IPS DF 19.7 (cell line): ENCODE measurements at places on chromosomes 13 and 19.
A peak's percentile ranks its signal among the peaks of the same experiment; 100 is the strongest.

- DNase-seq = no peak
These were observed 164.6 kb downstream of the FGF14 start for GRCh38 chr13:102237230-102237629.

DNA sequence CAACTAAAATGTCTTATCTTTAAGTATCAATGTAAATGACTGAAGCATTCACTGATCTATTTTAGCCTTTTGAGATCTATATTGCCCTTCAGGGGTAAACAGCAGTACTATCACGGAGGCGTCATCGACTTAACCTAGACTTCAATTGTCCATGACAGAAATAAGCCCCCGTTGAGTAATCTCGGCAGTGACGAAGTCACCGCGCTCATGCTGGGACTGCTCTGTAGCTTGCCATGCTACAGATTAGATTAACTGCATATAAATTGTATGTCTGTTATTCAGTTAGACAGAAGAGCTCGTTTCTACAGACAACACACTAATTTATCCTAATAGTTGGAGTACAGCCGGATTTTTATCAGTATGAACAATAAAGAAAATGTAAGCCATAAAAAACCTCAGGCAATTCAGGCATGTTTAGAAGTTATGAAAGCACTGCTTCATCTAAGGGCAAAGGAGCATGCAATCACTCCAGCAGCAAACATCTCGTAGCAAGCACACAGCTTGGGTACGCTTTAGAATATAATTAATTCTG lies 56.6 kb downstream of the TUBGCP3 start:
- no peak for DNase-seq

DNA sequence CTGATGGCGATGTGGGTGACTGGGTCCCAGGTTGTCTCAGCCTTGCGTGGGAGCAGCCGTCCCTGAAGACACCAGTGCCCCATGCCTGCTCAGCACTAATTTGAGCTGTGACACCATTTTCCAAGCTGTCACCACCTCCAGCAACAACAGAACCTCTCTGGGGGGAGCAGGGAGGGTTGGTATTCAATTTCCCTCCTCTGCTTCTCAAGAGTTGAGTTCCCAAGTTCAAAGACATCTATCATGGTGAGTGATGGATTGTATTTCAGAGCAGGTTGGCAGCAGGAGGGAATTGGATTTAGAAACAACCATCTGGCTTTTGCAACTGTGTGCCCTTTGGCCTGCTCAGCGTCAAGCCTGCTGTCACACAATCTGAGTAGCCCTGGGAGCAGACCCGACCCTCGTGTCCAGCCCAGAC lies 46.9 kb upstream of the UQCRFS1 start:
- no peak for DNase-seq

GRCh38 chr13:31742097-31742734 lies 2.9 kb downstream of the RXFP2 start:
- peak; percentile 9 for DNase-seq

GRCh38 chr13:74966814-74967424 lies 515.0 kb downstream of the TBC1D4 start:
- DNase-seq = no peak

GRCh38 chr13:39930544-39931444 lies 275.3 kb downstream of the COG6 start:
- DNase-seq = no peak

- DNase-seq = no peak
These were observed 332.0 kb downstream of the IRS2 start for GRCh38 chr13:109454167-109454917.

DNA sequence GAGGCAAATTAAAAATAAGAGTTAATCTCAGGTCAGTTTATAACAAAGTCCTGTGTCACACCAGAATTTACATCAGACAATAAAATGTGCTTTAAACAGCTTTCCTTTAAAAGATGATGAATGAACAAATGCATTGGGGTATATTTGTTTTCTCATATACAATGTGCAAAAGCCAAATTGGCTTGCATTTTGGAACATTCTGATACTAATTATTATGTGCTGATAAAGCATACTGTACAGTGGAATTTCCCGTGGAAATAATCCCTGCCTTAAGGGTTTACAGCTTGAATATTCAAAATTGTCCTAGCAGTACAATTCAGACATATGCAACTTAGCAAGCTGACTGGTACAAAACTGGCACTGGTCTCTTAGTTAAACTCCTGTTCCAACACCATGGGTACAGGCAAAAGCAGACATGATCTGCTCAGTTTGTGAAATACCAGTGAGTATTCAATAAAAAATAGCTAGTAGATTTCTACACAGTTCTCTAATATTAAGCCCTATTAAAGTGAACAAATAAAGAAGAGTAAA lies 373.4 kb downstream of the SLITRK1 start:
- no peak for DNase-seq

GRCh38 chr13:51093574-51093973 lies 17.5 kb downstream of the C13orf42 start:
- no peak for DNase-seq

DNA sequence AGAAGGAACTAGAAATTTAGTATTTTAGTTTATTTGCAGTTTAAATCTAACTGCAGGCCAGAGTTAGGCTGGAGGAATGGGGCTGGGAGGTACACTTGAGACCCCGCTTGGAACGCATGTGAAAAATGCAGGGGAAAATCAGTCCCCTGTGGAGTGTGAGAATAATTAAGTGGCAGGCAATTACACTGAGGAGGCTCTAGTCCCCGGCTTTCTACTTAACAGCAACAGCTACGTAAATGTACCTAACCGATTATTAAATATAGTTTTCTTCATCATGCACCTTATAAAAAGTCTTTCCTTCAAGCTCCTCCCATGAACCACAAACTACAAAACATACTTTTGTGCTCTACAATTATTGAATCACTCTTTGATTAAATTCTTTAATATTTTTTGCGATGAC lies 804 bp downstream of the ZNF708 start:
- no peak for DNase-seq

GRCh38 chr13:97411984-97412383 lies 22.0 kb upstream of the RAP2A start:
- no peak for DNase-seq

- DNase-seq = no peak
These were observed 20.4 kb downstream of the MISP start for GRCh38 chr19:771332-771785.

- DNase-seq = no peak
These were observed 18.7 kb upstream of the EID2 start for GRCh38 chr19:39558624-39559117.

- DNase-seq = no peak
These were observed 76.6 kb downstream of the SLC15A1 start for GRCh38 chr13:98675837-98676236.

DNA sequence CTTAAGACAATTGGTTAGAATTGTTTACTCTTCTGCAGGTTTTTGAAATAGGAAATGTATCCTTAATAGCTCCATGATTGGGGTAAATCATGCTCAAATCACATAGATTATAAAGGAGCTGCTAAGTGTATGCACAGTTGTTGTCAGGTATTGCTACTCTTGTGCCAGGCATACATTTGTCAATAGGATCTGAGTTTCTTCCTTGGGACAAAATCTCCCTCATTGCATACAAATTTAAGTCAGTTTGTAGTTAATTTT lies 109.3 kb upstream of the MLNR start:
- no peak for DNase-seq

- DNase-seq = no peak
These were observed 422 bp upstream of the ZNF575 start for GRCh38 chr19:43532571-43532961.

DNA sequence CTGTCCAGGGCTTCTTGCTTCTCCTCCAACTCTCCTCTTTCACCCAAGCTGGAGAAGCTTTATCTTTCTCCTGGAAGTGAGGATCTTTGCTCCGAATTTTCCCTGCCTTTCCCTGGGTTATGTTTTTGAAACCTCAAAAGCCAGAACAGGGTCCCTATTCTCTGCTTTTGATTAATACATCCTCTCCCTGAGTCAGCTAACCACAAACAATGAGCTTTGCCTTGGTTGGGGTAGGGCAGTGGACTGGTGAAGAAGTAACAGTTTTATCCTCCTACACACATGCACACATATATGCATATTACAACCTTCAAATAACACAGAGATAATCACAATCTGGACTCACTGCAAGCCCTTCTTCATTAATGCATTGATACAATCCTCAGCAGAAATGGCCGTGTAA lies 44.6 kb downstream of the DLEU7 start:
- no peak for DNase-seq
